Pancreas (tissue), 10 donors: ENCODE measurements at places on chromosomes 12 and 14.

DNA sequence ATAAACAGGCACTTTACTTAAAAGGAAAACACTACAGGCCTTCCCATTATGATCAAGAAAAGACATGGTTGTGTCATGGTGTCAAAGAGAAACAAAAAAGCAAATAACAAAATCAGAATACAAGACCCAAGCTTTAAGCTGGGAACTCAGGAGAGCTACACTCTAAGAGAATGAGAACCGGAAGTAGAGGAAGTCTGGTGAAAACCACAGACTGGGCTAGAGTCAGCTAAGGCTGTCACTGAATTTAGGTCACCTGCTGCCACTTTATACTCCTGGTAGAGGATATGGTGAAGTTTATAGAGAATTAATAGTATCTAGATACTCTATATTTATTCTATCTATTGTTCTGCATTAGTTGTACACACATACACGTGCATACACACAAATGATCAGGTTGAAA is 971.7 kb downstream of the FLRT2 start:
- no peak for DNase-seq

GRCh38 chr12:62631471-62632410 is 165.1 kb downstream of the MON2 start:
- peak; percentile 38 for DNase-seq

- no peak for DNase-seq
Measured at GRCh38 chr12:25784669-25785068, 173.8 kb upstream of the RASSF8 start.

DNA sequence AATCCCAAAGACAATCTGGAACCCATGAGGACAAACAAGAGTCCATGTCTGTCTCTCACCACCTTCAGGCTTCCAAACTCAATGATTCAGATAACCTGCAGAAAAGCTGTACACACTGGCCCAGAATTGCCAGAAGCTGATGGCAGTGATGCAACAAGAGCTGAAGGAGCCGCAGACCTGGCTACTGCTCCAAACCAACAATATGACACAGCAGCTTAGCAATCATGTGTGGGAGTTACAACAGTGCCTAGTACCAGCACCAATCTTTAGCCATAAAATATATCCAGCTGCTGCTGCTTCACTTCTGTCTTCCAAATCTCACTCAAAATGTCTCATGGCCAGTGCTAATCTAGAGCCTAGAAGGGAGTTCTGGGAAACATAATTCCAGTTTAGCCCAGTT is 22.0 kb downstream of the RPS6KA5 start:
- no peak for DNase-seq
